ENCODE measurements at places on chromosomes 12 and 14.

DNA sequence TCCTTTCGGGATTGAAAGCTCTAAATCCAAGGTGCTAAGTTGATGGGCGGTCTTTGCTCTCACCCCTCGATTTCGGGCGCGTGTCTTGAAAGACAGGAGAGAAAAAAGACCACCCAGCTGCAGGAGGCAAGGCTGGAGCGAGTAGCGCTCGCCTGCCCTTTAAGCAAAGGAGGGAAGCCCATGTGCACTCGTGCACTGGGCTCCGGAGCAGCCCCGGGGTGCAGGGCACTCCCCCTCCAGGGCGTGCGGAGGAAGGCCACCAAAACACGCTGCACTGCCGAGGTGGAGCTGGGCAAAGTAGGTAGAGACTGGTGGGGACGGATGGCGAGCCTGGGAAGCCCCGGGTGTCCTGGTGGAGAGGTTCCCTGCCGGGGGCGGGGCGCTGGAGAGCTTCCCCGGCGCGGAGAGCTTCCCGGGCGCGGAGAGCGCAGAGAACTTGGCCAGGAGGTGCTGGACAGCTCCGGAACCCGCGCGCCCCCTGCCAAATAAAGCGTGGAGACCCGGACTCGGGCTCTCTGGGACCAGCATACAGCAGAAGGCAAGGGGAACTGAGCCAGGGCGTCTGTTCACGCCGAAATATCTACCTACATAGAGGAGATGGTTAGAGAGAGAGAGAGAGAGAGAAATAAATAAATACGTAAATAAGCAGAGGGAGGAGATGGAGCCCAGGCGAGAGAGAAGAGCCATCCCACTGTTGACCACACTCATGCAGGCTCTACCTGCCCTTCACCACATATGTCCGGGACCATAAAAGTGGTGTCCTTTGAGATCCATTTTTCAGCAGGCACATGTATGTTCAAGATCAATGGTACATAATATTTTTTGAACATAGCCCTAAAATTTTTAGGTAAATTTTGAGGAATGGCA lies 662 bp upstream of the NELL2 start:
- DNase-seq: no peak

GRCh38 chr14:24992624-24993360 lies 57.2 kb downstream of the STXBP6 start:
- DNase-seq: no peak

DNA sequence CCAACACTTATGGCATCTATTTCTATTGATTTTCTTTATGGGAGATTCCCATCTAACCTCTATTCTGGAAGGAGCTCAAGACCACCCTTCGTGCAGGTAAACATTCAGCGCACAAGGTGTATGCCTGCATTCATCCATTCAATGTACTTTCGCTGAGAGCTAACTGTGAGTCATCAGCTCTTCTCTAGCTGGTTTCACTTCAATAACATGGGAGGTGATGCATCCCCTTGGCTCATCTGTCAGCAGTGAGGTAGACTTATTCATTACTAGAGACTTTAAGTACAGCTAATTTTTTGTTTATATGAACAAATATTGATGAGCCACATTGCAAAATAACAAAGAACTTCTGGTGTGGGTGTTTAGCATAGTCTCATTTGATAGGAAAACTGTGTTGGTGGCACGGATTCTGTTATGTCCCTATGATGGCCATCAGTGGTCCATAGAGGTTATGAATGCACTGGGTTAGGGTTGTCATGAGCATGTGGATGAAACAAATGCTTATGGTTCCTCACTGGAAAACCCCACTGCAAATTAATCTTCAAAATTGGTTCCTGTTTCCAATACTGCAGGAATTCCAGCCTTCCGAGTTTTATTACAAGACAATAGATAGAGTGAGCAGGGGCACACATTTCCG lies 1151.0 kb downstream of the BCL11B start:
- no peak for DNase-seq

DNA sequence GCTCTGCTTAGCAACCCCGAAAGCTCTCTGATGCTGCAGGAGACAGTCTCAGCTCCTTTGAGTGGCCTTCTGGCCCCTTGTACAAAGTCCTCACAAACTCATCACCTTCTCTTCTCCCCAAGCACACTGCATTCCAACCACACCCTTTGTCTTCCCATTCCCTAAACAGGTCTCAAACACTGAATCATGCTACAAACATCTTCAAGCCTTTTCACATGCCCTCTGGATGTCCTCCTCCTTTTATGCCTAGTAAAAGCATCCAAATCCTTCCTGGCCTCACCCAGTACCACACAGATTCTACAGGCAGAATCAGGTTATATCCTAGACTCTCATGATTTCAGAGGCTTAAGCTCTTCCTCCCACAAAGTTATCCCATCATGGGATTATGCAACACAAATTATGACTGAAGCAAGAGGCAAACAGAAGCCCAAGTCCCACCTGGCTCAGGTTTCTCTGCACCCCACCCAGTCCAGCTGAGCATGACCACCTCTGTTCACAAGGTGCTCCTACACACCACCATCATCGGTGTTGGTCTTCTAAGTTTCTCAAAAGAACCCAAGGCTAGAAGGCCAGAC lies 61.4 kb upstream of the PCED1B start:
- DNase-seq: no peak

All from CMK (cell line).